ENCODE measurements at places on chromosomes 3 and 15. TPM values are rescaled to one million over a fixed set of nuclear protein-coding genes. Genes with fewer than 3 reads are reported as not detected.

Gene CALML4
- total RNA-seq: 4.9 TPM

Gene CTDSPL
- total RNA-seq: 1.7 TPM

Gene CLRN1
- total RNA-seq: not detected

Gene NCBP2
- 77.3 TPM for total RNA-seq

GRCh38 chr3:50815844-50816243 is 141.1 kb downstream of the DOCK3 start:
- no peak for DNase-seq
- H3K4me1 ChIP-seq: no peaks in the 10 kb centered on the region
- H3K36me3 ChIP-seq: no peaks in the 10 kb centered on the region
- no peak overlapping the region for H3K4me3 ChIP-seq
- H3K27me3 ChIP-seq: no peaks in the 10 kb centered on the region

DNA sequence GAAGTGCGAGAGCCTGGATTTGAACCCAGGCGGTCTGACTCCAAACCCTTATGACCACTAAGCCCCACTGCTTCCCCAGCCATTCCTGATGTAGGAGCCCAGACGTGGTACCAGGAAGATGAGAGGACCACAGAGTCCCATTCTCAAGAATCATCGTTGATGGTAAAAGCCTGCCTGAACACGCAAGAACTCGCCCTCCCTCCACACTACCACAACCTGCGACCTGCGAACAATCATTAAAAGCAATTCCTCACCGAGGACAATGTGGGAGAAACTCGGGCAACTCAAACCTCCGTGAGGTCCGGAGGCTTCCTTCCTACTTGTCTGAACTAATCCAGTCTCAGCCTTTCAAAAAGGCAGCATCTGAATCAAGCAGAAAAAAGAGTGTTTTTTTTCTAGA is 10.3 kb downstream of the MAGI1 start:
- H3K36me3 ChIP-seq: no peaks in the 10 kb centered on the region
- H3K27me3 ChIP-seq: no peaks in the 10 kb centered on the region
- no peaks in the 10 kb centered on the region for H3K4me1 ChIP-seq
- H3K27ac ChIP-seq: no peak overlapping the region

DNA sequence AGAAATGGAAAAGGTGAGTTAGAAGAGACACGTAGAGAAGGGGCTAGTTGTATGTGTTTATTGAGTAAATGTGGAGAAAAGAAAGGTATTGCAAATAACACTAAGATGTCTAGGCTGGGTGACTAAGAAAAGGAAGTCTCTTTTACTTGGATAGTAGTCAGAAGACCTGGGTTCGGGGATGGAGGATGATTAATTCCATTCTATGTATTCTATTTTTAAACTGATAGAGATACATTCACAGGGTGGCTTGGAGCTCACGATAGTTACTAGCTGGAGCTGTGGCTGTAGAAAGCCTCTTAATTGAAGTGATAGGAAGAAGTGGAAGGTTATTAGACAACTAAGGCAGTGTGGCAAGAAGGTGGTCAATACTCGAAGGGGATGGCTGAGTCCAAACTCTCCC is 65.9 kb upstream of the TNIK start:
- H3K27me3 ChIP-seq: no peaks in the 10 kb centered on the region
- no peak overlapping the region for H3K27ac ChIP-seq
- no peak overlapping the region for H3K4me3 ChIP-seq
- no peaks in the 10 kb centered on the region for H3K36me3 ChIP-seq
- H3K4me1 ChIP-seq: no peaks in the 10 kb centered on the region

GRCh38 chr3:40620151-40620550 is 95.4 kb downstream of the ZNF621 start:
- no peaks in the 10 kb centered on the region for H3K27me3 ChIP-seq
- H3K27ac ChIP-seq: no peak overlapping the region
- H3K36me3 ChIP-seq: no peaks in the 10 kb centered on the region
- H3K4me3 ChIP-seq: no peak overlapping the region

DNA sequence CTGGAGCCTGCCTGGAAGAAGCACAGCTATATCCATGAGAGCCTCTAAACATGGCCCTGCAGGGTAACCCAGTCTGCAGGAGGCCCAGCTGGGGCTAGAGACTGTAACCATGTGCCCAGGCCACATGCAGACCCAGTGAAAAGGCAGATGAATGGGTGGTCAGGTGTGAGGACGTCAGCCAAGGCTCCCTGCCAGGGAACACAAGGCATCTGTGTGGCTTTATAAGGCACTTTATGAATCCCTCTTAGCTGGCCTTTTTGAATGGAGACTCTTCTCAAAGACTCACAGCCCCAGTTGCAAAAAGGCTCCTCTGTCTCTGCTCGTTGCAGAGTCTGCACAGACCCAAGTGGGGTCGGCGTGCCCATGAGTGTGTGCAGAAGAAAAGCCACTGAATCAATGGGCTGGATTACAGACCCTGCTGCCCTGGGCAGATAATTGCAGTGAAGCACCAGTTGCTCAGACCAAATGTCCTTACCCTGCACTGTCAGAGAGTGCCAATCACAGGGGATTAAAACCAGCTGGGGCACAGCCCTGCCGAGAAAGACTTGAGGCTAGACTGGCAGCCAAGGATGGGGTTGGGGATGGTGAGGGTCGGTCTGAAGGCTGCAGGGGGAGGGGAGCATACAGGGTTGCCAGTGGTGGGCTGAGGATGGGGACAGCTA is 154.2 kb downstream of the RAB11A start:
- H3K36me3 ChIP-seq: no peaks in the 10 kb centered on the region
- DNase-seq: no peak
- no peaks in the 10 kb centered on the region for H3K27me3 ChIP-seq
- H3K27ac ChIP-seq: no peak overlapping the region
- no peaks in the 10 kb centered on the region for H3K4me1 ChIP-seq
- no peak overlapping the region for H3K4me3 ChIP-seq

DNA sequence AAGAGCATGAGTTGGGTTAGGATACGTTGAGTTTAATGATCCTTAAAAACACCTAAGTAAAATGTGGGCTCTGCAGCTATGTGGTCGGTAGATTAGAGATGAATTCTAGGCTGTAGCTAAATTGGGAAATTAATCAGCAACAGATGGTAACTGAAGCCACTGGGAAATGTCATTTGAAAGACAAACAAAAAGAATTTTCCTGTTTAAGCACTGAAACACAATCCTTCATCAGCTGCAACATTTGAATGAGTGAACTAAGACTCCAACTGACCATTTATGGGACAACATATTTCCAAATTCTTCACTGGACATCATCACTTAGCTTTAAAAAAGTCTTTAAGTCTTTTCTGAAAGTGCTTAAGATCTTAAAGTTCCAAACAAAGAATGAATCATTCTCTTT is 226.9 kb downstream of the ZNF385D start:
- H3K4me3 ChIP-seq: no peak overlapping the region
- no peaks in the 10 kb centered on the region for H3K4me1 ChIP-seq
- H3K27ac ChIP-seq: no peak overlapping the region

GRCh38 chr15:49199666-49200065 is 29.6 kb downstream of the GALK2 start:
- DNase-seq: no peak
- no peaks in the 10 kb centered on the region for H3K4me1 ChIP-seq
- peaks cover 13% of the 10 kb centered on the region for H3K36me3 ChIP-seq

GRCh38 chr15:31372635-31373091 is 46.0 kb downstream of the KLF13 start:
- H3K4me1 ChIP-seq: peaks cover 52% of the 10 kb centered on the region
- H3K27me3 ChIP-seq: no peaks in the 10 kb centered on the region
- H3K4me3 ChIP-seq: no peak overlapping the region
- H3K27ac ChIP-seq: no peak overlapping the region
- H3K36me3 ChIP-seq: peaks cover 5% of the 10 kb centered on the region

GRCh38 chr3:8997151-8997550 is 33.9 kb upstream of the RAD18 start:
- H3K4me3 ChIP-seq: no peak overlapping the region
- H3K27ac ChIP-seq: no peak overlapping the region
- H3K4me1 ChIP-seq: no peaks in the 10 kb centered on the region
- H3K36me3 ChIP-seq: no peaks in the 10 kb centered on the region
- H3K27me3 ChIP-seq: no peaks in the 10 kb centered on the region

DNA sequence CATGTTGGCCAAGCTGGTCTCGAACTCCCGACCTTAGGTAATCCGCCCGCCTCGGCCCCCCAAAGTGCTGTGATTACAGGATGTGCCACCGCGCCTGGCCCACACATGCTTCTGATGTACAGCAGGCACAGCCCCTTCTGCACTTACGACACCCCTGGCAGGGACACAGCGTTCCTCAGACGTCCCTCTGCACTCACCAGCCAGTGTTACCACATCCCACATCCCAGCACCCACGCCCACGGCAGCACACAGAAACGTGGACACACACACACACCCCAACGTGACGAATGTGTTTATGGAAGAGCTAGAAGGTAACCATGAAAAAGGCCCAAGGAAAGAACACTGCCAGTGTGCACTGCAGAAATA is 576 bp upstream of the RPAP1 start:
- peaks cover 6% of the 10 kb centered on the region for H3K4me1 ChIP-seq
- H3K4me3 ChIP-seq: peak overlapping the region; percentile 96
- H3K36me3 ChIP-seq: no peaks in the 10 kb centered on the region
- DNase-seq: no peak
- no peaks in the 10 kb centered on the region for H3K27me3 ChIP-seq

GRCh38 chr15:40301467-40302179 is 6.1 kb downstream of the PLCB2 start:
- peaks cover 4% of the 10 kb centered on the region for H3K4me1 ChIP-seq
- peaks cover 14% of the 10 kb centered on the region for H3K36me3 ChIP-seq
- no peak overlapping the region for H3K4me3 ChIP-seq
- H3K27ac ChIP-seq: no peak overlapping the region
- DNase-seq: no peak

- no peak for DNase-seq
- no peaks in the 10 kb centered on the region for H3K36me3 ChIP-seq
- H3K4me1 ChIP-seq: peaks cover 8% of the 10 kb centered on the region
- H3K27me3 ChIP-seq: peaks cover 3% of the 10 kb centered on the region
Observed at GRCh38 chr3:111864821-111865656, 6.0 kb downstream of the PHLDB2 start.
